HT-29 (cell line): ENCODE measurements at places on chromosomes 4 and X.

GRCh38 chr4:98516042-98516440, 142.4 kb downstream of the TSPAN5 start:
- DNase-seq = no peak

DNA sequence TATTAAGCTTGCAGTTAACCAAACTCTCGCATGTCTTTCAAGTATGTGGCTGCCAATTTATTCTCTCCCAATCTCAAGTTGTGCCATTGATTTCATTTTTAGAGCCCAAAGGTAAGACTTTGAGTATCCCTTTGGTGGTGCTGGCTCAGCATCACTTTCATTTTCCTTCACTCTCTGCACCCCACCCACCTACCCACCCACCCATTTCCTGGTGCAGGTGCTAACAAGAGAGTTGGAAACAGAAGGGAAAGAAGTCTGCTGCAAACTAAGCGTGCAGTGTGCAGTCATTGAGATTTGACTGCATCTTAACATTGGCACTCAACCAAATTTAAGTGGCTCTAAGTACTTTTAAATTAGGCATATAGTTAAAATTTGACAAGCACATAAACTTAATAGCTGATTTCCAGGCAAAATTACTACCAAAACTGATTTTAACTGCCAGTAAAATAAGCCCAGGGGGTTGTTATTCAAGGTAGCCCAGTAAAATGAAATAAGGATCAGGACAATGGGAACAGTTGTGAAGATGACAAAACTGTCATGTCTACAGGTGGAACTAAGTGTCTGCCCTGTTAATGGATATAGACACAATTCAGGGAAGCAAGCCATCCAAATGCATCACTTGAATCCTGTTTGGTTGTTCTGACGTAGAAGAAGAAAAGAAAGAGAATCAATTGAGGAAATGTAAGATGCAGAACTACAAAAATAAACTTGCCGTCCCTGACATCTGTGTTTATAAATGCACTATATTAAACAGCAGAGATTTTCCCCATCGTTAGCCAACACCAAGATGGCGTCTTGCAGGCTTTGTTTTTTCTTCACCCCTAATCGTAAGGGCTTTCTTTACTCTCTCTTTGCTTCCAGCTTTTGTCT, 184.2 kb downstream of the KDR start:
- no peak for DNase-seq

DNA sequence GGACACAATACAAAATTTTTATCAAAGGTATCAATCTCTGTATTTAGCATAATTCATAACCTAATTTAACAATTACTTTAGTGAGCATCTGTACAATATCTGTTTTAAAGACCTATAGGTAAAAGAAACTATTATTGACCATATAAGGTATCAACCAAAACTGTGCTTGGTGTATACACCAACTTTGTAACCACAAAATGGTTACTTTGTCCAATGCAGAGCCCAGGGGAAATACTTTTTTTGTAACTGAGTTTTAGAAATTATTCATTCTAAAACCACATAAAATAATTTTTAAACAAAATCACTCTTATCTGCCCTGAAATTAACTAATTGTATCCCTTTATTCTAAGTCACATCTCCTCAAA, 5.0 kb downstream of the CXXC4 start:
- no peak for DNase-seq

DNA sequence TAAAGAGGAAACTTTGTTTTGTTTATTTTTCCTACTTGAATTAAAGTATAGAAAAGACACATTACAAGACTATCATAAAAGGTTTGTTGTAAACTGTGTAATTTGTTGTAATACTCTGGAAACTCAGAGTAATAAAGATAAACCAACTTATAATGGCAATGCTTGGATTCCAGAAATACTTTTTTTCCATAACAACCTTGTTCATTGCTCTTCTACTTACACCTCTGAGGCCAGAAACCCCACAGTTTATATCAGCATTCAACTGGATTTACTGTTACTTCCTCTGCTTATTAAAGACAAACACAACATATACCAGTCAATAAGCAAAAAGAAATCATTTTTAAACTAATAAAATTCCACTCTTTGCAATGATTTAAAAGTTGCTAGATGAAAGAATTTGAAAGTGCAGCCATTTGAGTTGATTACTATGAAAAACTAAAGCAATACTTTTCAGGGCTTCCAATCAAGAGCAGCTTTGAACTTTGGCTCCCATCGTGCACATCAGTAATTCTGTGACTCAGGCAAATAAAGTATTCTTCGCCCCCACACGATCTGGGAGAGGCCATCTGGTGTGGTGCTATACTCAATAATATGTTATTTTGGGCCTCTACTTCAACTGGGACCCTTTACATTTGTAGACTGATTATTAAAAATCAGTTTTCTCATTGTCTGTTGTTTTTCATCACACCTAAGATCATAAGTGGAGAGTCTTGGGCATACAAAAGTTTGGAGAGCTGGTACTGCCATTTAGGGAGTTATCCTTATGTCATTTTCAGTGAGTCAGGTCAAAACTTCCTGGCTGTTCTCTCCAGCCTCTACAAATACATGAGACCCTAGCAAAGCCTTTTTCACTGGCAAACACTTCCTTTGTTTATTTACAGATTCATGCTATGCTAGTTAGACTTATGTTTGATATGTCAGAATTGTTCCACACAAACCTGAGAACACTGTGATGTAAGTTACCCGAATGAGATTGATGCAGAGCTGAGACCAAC, 20.5 kb downstream of the DDIT4L start:
- DNase-seq = no peak

DNA sequence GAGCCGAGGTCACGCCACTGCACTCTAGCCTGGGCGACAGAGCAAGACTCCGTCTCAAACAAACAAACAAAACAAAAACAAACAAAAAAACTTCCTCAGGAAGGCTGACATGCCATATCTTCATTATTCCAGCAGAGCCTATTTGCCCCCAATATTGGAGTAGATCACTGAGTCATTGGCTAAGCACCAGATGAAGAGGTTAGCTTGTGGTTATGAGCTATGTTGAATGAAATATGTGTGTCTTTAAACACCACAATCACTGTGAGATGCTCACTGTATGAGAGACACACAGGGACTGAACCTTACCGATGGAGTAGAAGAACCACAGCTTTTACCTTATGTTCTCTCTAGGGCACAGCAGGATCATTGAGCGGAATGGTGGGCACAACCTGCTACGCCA, 122.1 kb upstream of the EOLA2 start:
- DNase-seq = no peak

- peak; percentile 49 for DNase-seq
Observed at GRCh38 chrX:150680974-150681373, 12.2 kb upstream of the MTMR1 start.

- peak; percentile 89 for DNase-seq
Observed at GRCh38 chr4:139030614-139031235, 15.1 kb downstream of the NOCT start.

DNA sequence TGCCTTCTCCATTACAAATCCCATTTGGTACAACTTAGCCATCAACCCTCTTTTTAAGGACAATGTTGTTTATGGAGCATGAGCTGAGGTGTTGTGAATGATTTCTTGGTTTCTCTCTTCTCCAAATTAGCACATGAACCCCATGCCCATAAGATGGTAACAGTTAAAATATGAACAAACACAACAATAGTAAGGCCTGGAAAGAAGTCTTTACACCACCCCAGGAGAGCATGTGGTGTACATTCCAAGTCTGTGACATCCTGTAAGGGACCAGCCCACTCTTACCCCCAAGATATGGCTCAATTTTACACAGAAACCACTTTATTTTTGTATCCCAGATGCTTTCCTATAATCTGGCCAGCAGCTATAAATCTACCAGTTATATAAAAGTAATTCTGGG, 226.1 kb downstream of the COX18 start:
- DNase-seq = no peak

GRCh38 chr4:108888769-108889168, 125.9 kb upstream of the ETNPPL start:
- no peak for DNase-seq
